Putamen (tissue), 1 donor: ENCODE measurements at places on chromosomes 2 and 18.
A peak's percentile ranks its signal among the peaks of the same experiment; 100 is the strongest.

- no peak for DNase-seq
These were observed 20.8 kb upstream of the MLPH start for GRCh38 chr2:237466211-237466610.

- no peak for DNase-seq
These were observed 2.0 kb downstream of the ACAA2 start for GRCh38 chr18:49811151-49811938.

GRCh38 chr2:146852661-146853060 lies 992.2 kb upstream of the ACVR2A start:
- DNase-seq: no peak

GRCh38 chr18:78981989-78982620 lies 2.5 kb downstream of the SALL3 start:
- DNase-seq: no peak

DNA sequence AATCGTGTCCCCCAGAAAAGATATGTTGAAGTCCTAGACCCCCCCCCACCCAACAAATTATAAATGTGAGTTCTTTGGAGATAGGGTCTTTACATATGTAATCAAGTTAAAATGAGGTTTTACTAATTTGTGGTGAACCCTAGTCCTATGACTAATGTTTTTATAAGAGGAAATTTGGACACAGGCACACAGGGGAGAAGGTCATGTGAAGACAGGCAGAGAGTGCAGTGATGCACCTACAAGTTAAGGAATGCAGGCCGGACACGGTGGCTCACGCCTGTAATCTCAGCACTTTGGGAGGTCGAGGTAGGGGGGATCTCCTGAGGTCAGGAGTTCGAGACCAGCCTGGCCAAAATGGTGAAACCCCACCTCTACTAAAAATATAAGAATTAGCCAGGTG lies 5.8 kb upstream of the PMAIP1 start:
- DNase-seq: no peak

DNA sequence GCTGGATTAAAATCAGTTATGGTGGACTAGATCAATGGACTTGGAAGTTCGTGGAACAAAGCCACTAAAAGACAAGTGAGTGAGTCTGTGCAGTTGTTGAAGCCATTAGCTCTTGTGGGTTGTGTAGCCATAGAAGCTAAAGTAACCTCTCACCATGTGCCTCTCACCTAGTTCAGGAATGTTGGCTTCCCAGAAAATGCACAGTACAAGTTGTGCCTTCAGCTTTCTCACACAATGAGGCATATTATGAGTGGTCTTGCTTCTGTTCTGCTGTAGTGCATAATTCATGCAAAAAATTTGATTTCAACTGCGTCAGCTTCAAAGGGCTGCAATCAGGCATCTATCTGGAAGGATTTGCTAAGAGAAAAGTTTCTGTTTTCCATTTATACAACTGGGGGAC lies 26.2 kb downstream of the CERS6 start:
- no peak for DNase-seq

DNA sequence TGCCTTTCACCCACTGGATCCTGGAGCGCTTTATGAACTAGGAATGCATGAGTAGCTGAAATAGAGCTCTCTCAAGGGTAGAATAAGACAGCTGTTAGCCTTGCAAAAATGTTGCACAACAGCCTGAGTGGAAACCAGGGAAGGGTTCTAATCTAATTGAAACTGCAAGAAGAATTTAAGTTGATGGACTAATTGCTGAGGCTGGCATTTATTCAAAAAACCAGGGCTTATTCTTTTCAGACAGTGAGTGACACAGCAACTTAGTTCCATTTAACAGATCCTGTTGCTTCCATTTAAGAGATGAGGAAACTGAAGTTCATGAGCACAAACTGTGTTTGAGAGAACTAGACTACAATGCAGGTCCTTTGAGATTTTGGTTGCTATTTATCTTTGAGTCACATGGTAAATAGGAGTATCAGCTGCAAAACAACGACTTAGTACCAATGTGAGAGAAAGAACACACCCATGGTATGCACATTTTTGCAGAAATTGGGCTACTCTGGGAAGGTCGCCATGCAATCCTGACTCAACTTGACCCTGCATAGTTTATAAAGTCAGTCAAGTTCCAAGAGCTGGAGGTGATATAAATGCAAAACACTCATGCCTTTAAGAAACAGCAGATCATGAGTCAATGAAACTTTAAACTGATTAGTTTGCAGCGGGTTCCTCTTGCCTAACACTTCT lies 76.4 kb upstream of the PARD3B start:
- DNase-seq: no peak

GRCh38 chr18:26621161-26622026 lies 73.0 kb upstream of the KCTD1 start:
- peak; percentile 48 for DNase-seq

DNA sequence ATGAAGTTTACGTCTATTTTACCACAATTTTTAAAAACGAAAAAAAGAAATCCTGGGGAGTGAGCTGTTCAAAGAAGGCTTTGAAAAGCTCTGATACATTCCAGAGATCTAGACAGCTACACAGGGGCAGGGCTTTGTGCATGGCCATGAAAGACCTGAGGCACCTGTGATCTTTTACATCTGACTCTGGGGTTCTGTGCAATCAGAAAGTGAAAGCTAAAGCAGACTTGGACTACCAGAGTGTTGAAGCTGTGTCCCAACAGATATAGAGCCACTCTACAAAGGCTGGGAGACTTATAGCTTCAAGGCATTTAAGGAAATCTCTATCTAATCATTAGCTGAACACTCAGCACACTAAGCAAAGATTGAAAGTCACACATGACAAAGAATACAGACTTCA lies 34.1 kb downstream of the PARD6G start:
- no peak for DNase-seq

- no peak for DNase-seq
These were observed 19.6 kb upstream of the ALLC start for GRCh38 chr2:3638456-3638810.

DNA sequence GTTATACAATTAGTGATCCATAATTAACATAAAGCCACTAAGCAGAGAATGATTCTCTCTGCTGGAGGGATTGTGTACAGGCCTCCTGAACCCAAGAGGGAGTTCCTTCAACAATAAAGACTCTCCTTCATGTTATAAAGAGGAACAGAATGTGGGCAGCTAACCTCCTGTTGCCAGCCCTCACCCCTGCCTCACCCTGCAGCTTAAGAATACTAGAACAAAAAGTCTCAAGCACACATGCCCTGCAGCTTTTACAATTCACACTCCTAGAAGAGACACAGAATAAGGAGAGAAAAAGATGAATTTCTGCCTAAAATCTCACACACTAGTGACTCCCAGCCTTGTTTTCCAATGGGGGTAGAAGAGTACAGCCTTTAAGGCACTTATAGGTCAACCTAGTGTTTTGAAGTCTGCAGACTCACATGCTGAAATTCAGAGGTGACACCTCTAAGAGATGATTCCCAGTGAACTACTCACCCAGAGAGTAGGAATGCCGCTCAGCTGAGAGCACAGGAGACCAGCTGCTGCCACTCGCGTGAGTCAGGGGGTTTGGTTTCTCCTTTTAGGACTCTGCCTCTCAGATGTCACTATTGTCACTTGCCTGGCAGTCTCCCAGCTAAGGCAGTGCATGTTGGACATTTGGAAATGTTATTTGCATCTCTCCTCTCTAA lies 32.5 kb upstream of the IL1RL1 start:
- no peak for DNase-seq

GRCh38 chr2:150012986-150013385 lies 425.4 kb upstream of the MMADHC start:
- no peak for DNase-seq

DNA sequence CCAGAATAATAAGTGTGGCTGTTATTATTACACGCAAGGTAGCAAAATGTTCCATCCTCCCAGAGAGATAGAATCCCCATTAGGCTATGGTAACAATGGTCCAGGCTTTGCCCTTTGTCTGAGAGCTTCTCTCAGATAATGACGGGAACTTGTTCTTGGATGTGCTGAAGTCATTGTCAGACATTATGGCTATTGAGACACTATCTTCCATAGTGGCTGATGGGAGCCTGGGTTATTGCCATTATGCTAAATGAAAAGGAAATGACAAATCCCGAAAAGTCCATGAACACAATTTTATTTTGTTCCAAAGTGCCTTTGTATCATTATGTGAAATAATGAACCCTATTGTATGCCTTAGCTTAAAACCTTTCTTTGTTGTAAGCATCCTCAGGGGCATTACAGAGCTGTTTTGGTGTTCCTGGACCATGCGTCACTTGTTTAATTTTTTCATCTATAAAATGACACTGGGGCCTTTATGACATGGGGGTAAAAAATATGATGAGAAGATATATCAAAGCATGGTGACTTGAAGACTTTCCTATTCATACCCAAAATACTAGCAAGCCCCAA lies 218.5 kb downstream of the KCNS3 start:
- DNase-seq: peak; percentile 42

DNA sequence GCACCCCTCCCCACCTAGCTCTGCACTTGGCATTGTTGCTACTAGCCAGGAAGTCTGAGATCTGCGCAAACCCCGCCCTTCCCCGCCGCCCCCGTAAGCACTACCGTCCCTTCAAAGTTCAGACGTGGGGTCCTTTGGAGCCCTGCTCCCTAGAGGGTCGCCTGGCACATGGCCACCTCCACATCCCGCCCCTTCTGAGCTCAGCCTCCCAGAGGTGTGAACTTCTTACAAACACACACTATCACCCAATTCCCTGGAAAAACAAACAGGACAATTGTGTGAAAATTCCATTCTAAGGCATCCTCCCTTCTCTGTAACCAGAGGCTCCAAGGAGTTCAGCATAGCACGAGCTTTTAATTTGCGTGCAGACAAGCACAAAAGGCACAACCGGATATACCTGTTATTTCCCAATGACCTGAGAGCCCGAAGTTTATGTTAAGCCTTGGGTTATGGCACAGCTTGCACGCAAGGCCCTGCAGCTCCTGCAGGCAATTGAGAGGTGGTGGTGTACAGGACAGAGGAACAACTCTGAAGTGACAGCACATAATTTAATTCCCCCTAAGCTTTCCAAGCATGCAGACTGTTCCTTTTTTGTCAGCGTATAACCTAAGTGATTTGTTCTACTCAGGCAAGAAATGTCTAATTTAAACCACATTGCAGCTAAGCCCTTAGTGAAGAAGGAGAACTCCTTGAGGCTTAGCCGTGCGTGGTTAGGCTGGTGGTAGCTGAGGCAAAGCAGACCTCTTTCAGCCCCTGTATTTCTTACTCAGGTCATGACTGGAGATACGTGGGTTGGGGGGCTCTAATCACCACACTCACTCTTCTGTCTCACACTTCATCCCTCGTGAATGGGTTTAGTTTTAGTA lies 20.3 kb upstream of the CYP1B1 start:
- no peak for DNase-seq

DNA sequence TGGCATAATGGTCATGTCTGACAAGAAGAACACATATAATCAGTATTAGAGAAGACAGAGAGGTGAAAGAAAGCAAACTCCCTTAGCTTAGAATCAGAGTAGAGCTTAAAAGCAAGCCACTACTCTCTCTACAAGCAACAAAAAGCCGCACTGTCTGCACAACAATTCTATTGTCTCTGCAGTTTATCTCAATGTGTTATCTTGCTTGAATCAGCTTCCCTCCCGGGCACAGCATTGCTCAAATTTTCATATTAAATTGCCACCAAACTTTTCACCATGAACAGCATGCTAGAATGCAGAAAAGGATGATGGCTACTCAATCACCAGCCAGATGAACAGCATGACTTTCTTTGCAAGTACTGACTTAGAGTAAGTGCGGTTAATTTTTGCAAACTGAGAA lies 356.0 kb upstream of the KYNU start:
- no peak for DNase-seq

GRCh38 chr2:23213196-23213595 lies 171.8 kb upstream of the KLHL29 start:
- DNase-seq: no peak

GRCh38 chr2:88036606-88037005 lies 19.0 kb downstream of the KRCC1 start:
- no peak for DNase-seq

DNA sequence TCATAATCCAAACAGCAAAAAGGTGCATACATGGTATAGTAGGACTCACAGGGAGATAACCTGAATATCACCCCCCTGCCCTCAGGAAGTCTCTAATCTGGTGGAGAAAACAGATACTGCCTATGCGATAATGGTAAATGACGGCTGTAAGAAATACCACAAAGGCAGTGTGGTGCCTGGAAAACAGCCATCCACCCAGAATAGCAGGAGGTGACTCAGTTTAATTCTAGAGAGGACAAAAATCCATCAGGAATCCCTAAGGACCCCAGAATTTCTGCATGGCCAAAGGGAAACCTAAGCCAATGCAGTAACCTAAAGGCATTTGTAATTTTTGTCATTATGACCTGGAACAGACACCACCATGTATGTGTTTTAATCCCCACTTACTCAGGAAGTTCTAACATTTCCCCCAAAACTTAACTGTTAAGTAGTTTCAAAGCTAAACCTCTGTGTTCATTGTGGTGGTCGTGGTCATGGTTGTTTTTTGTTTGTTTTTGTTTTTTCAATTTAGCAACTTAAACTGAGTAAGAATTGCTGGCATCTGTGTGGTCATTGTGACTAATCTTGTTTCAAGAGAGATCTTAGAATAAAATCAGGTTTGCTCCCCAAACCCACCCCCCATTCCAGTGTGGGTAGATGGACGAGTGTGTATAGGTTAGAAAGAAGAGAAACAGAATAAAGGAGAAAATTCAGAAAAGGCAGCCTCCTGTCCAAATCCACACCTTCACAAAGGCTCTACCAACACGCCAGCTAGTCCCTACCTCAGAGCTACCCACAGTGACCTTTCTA lies 121.5 kb upstream of the CDCA7 start:
- no peak for DNase-seq

DNA sequence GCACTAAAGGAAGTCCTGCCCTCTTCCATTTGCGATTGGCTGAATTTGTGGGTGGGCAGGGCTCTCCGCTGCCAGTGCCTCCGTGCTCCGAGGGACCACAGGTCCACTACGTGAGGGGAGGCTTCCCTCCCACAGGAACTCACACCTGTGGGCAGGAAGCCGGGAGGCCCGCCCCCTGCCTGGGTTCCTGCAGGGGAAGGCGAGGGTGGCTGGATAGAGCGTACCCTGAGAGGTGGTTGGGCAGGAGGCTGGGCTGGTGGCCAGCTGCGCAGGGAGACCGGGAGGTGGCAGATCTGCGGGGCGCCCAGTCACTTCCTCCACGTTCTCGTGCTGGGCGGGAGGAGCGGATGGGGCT lies 47.0 kb upstream of the PTH2R start:
- no peak for DNase-seq

DNA sequence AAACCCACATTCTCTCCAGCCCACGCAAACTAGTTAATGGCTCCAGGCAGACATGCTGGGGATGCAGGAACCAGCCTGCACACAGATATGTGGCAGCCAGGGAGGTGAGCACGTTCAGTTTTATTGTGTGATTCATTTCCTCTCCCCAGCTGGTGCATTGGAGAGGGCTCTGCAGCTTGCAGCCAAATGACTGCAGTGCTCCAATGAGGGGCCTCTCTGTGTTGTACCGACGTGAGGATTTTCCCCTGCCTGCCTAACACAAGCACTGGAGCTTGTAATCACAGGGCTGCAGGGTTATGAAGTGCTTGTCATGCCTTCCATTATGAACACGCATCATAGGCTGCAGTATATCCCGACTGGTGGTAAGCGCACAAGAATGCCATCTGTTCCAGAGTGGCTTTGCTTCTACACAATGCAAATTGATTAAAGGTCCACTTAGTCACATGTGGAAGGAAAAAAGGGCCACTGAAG lies 92.3 kb upstream of the THUMPD2 start:
- no peak for DNase-seq

GRCh38 chr18:76951456-76952247 lies 129.3 kb downstream of the ZNF236 start:
- DNase-seq: no peak

GRCh38 chr2:168956392-168956791 lies 55.3 kb downstream of the G6PC2 start:
- DNase-seq: no peak
